ENCODE measurements at places on chromosomes 5 and 9.

DNA sequence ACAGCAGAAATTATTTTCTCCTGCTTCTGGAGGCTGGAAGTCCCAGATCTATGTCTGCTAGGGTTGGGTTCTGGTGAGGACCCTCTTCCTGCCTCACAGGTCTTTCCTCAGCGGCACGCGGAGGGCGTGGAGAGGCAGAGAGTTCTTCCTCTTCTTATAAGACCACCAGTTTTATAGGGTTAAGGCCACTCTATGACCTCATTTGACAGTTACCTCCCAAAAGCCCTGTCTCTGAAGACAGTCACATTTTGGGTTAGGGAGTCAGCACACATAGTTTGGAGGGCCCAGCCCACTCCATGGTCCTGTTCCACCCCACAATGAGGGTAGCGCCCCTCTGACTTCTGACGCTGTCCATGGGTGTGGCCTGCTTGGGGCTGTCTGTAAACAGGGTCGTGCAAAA lies 46.7 kb downstream of the TRIP13 start:
- DNase-seq = no peak

DNA sequence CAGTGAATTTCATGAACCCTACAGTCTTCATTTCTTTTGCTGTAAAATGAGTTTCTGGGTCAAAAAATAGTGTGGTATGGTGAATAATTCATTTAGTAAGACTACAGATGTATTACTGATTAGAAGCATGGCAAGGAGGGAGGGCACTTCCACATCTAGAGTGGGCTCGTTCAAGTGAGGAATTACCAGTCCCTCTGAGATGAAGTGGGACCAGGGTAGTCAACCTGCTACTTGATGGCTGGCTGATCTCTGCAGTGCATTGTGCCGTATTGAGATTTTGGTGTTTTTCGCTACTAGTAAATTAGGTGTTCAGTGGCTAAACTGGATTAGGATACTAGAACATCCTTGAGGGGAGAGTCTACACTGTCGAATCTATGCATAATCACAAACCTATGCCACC lies 10.8 kb downstream of the CDC37L1 start:
- peak; percentile 15 for DNase-seq

- DNase-seq = no peak
Measured at GRCh38 chr5:2335733-2336515, 415.6 kb downstream of the IRX2 start.

- DNase-seq = no peak
Measured at GRCh38 chr5:2680979-2681378, 70.5 kb downstream of the IRX2 start.

- no peak for DNase-seq
Measured at GRCh38 chr9:110526426-110526825, 53.1 kb downstream of the SVEP1 start.
